ENCODE measurements at places on chromosomes 5 and 9.
A peak's percentile ranks its signal among the peaks of the same experiment; 100 is the strongest.

DNA sequence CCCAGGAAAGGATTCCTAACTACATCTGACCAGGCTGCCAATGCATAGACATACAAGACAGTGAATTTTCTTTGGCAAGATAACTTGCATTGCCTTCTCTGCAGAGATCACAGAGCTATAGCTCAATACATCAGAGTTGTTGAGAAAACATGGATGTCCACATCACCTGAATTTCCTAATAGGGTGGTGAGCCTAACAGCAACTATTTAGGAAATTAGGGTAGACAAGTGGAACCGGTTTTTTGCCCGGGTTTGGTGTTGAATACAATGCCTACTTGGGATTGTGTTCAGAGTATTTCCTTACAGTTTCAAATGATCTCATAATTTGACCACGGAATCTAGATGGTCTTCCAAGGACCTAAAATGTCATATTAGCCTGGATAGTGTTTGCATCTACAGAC is 262.7 kb downstream of the KIF4B start:
- no peak for DNase-seq

DNA sequence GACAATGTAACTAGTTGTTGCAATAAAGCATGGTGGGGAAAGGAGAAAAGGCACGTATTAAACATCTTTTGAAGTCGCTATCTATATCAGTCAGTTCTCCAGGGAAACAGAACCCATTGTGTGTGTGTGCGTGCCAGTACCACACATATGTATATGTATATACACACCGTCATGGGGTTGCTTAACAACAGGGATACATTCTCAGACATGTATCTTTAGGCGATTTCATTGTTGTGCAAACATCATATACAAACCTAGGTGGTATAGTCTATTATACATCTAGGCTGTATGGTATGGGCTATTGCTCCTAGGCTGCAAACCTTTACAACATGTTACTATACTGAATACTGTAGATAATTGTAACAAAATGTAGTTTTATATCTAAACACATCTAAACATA is 2.3 kb downstream of the CDKN2B-AS1 start:
- no peak for DNase-seq

- no peak for DNase-seq
Measured at GRCh38 chr5:90022002-90022710, 387.4 kb downstream of the CETN3 start.

- DNase-seq, result no peak
Measured at GRCh38 chr5:54909911-54910870, 75.2 kb downstream of the ESM1 start.

DNA sequence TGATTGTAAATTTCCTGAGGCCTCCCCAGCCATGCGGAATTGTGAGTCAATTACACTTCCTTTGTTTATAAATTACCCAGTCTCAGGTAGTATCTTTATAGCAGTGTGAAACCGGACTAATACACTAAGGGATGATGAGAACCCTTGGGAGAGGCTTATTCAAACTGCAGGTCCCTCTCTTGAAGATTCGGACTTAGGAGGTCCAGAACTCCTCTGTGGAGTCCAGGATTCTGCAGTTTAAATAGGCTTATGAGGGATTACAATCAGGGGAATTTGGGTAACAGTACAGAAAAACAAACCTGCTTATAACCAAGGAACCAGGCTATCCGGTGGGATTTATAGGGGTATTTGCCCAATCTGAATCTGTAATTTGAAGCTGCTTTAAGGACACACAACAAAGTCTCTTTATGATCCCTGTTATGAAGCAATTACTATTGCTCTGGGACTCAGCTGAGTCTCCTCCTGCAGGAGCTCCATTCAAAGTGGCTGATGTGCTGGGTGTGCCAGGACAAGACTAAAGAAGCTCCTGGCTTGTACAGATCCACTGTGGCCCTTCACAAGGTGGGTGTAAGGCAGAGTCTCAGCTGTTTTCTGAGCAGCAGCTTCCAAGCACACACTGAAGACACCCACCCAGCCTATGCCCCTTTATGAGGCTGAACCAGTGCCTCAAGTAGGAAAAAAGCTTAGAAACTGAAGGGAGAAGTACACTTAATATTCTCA is 41.8 kb upstream of the LHFPL2 start:
- no peak for DNase-seq

DNA sequence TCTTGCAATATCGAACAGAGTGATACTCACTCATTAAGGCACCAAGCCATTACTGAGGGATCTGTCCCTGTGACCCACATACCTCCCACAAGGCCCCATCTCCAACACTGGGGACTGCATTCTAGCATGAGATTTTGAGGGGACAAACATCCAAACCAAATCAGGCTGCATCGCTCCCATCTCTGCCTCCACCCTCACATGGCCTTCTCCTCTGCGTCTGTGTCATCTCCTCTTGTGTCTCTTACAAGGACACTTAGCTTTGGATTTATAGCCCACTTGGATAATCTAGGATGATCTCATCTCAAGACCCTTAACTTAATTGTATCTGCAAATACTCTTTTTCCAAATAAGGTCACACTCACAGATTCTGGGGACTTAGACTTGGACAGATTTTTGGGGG is 284.4 kb upstream of the DAP start:
- no peak for DNase-seq

GRCh38 chr9:89874351-89875321 is 269.8 kb downstream of the GADD45G start:
- DNase-seq, result no peak

- no peak for DNase-seq
Measured at GRCh38 chr5:17275289-17276158, 58.1 kb downstream of the BASP1 start.

GRCh38 chr5:59040804-59041201 is 457.9 kb downstream of the RAB3C start:
- no peak for DNase-seq

DNA sequence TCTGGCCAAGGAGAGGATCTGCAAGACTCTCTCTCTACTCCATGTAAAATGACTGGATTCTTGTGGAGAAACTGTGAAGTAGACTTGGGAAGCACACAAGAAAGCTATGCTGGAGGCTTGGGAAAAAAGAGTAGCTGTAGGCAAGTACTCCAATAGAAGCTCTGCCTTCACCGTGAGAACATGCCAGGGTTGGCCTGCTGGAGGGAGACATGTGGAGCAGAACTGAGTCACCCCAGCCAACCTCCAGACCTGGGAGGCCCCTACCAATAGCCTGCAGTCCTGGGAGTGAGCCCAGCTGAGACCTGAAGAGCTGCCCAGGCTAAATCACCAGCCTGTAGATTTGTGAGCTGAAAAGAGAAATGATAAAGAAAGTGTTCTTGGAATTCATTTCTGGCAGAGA is 66.6 kb downstream of the DEPDC1B start:
- no peak for DNase-seq

- peak; percentile 73 for DNase-seq
Measured at GRCh38 chr5:170265522-170265921, 32.1 kb downstream of the LCP2 start.

DNA sequence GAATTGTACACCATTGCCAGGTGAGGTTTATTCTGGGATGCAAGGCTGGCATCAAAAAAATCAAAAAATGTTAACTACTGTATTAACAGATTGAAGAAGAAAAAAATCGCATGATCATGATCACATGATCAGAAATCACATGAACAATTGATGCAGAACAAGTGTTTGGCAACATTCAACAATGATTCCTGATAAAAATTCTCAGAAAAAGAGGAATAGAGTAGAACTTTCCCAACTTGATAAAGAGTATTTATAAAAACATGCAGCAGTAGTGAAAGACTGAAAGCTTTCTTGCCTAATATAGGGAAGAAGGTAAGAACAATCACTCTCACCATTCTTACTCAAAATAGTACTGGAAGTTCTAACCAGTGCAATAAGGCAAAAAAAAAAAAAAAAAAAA is 16.4 kb downstream of the SLCO4C1 start:
- DNase-seq, result no peak

GRCh38 chr5:178223828-178224335 is 8.7 kb downstream of the PHYKPL start:
- DNase-seq, result no peak

- DNase-seq, result no peak
Measured at GRCh38 chr5:78526049-78526525, 122.5 kb downstream of the LHFPL2 start.

- DNase-seq, result no peak
Measured at GRCh38 chr9:15244001-15244441, 63.0 kb downstream of the TTC39B start.

DNA sequence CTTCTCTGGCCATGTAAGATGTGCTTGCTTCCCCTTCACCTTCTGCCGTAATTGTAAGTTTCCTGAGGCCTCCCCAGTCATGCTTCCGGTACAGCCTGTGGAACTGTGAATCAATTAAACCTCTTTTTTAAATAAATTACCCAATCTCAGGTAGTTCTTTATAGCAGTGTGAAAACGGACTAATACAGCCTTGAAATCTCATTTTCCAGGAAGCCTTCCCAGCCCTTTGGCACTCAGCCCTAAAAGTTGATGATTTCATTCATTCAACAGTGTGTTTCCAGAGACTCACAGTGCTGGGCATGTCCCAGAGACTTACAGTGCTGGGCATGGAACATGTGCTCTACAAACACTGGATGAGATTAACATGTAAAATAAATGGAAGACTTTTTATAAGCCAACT is 135.8 kb downstream of the DCP2 start:
- no peak for DNase-seq

DNA sequence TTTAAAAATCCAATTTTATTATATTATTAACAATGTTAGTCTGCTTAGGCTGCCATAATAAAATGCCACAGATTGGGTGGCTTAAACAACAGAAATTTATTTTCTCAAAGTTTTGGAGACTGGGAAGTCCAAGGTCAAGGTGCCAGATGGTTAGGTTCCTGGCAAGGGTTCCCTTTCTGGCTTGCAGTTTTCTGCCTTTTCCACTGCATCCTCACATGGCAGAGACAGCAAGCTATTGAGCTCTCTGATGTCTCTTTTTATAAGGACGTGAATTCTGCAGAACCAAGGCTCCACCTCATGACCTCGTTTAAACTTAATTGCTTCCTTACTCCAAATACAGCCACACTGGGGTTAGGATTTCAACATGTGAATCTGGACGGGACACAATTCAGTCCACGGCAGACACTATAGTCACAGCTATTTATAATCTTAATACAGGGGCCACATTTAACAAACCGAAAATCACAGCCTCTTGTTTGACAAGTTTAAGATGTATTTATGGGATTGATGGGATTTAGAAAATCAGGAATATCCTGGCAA is 174.9 kb upstream of the PUM3 start:
- DNase-seq, result no peak

DNA sequence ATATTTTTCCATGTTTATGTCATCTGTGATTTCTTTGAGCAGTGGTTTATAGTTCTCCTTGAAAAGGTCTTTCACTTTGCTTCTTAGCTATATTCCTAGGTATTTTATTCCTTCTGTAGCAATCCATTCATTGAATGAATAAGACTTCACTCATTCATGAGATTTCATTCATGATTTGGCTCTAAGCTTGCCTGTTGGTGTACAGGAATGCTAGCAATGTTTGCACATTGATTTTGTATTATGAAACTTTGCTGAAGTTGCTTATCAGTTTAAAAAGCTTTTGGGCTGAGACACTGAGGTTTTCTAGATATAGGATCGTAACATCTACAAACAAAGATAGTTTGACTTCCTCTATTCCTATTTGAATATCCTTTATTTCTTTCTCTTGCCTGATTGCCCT is 15.9 kb downstream of the RLN2 start:
- no peak for DNase-seq
